Right kidney (tissue), 9 donors: ENCODE measurements at places on chromosomes 4 and X.

- DNase-seq = no peak
Measured at GRCh38 chr4:105122350-105122749, 24.3 kb upstream of the TET2 start.

GRCh38 chr4:123452616-123453015 is 56.0 kb downstream of the SPRY1 start:
- DNase-seq = no peak

- DNase-seq = no peak
Measured at GRCh38 chrX:39158801-39159657, 357.8 kb downstream of the MID1IP1 start.

DNA sequence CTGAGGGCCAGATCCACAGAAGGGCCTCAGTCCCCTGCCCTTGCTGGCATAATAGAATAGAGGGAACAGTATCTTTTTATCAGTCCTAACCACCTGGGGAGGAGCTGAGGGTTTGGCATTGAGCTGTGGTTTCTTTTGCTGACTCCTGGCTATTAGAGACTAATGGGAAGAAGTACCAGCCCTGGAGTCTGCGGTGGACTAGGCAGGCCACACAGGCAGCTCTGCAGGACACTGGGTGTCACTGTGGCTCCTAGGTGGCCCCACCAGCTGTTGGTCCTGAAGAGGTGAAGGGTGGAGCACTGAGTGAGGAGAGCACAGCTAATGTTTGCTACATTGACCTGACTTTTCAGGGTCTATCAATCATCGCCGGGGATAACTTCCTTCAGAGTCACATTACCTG is 52.8 kb upstream of the GPC4 start:
- no peak for DNase-seq

DNA sequence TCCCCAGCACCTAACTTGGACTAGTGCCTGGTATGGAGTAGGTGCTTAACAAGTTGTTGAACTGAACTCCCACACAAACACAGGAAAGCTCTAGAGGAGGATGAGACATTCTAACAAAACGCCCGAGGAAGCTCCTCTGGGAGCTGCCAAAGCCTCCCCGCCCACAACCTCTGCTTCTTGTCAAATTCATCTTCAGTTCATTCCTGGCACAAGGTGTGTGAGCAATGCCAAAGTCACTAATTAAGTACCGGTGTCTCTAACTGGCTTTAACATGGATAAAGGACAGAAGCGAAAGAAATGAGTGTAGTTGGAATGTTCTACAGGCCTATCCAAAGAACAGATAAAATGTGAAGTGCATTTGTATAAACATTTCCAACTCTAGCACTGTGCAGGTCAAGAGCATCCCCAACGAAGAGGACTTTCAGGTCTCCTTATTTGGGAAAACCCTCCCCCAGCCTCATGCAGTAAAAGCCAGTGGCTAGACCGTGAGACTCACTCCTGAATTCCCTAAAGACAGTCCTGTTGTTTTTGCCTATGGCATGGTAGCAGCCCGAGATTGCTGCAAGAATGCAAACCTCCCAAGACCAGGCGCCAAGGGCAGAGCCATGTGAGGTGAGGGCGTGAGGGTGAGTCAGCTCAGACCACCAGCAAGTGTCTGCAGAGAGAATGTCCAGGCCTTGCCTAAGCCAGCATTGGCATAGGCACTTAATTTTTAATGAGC is 72.2 kb upstream of the KLF3 start:
- DNase-seq = no peak

DNA sequence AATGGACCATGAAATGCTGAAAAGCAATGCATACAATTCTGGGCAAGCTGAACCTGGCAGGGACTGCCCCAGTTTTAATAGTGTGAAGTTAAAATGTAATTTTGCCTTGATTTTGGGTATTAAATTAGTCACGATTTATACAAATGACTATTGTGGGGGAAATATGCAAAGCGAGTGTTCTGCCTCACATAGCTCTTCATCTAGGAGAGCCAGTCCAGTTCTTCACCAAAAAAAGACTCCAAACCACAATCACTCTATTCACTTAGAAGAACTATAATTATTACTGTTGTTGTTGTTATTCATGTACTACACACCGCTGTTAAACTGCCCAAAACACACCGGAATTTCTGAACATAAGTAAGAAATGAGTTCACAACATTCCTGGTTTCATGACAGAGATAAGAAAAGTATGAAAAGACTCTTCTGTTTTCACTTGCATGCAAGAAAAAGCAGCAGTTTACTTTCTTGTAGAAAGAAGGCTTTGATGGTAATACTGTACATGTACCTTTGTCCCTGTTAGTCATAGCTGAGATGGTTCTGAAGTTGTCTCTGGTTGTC is 101.9 kb downstream of the QRFPR start:
- DNase-seq = no peak

DNA sequence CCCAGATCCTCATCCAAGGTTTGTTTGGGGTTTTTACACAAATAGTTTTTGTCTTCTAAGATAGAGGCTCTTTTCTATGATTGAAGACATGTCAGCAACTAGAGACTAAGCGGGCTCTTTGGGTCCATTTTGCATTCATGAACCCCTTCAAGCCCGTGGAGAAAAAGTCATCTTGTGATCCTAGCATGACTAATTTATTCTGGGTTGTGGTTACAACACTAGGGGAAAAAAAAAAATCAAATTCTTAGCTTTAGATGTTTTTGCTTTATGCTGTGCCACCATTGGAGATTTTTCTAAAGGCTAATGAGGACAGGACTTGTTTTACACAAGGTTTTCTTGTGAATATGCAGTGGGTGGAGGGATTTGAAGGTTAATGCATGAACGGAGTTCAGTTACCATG is 440.0 kb downstream of the PCDH7 start:
- no peak for DNase-seq

DNA sequence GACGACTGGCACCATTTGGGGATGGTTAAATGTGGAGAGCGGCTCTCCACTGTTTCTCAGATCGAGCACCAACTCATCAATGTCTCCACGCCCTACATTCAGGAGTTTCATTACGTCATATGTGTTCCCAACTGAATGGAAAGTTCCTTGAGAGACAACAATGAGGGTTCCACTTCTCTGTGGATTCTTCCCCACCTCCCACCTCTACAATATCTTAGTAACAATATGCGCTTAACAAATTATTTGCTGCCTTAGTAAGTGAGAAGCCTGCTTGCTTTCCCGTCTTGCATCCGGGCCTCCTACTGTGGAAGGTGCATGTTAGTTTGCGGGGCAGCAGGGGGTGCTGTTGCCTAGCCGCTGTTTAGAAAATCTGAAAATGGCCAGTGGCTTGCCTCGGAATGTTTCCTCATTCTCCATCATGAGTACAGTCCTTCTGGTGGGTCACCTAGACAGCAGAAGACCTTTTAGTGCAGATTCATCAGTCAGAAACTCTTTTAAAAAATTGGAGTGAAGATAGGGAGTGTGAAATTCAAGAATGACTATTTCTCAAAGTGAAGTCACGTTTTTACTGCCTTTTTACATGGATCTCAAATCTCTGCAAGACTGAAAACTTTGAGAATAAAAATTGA is 55.7 kb downstream of the PHOX2B start:
- DNase-seq = peak; percentile 35
